CD4-positive, alpha-beta T cell (primary cell): ENCODE measurements at places on chromosomes 2 and 18.

DNA sequence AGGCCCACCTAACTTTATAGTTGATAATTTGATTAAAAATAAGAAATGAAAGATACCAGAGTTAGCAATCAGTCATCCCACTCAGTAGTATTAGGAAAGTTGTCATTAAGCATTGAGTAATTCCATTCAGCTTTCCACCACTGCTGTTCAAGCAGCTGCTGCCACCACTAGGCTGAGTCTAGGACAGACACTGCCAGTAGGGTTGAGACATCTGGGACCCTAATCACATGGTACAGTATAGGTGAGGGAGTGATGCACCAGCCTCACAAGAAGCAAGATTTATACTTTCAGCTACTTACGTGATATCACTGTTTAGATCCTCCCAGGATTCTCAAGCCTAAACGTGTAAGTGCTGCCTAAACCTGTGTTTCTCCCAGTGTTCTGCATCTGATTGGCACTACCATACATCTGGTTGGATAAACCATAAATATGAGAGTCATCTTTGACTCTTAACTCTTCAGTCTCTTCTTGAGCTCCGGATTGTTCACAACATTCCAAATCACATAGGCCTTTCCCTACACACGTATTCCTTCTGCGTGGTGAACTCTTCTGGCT, 3.2 kb downstream of the UBXN4 start:
- DNase-seq = no peak

DNA sequence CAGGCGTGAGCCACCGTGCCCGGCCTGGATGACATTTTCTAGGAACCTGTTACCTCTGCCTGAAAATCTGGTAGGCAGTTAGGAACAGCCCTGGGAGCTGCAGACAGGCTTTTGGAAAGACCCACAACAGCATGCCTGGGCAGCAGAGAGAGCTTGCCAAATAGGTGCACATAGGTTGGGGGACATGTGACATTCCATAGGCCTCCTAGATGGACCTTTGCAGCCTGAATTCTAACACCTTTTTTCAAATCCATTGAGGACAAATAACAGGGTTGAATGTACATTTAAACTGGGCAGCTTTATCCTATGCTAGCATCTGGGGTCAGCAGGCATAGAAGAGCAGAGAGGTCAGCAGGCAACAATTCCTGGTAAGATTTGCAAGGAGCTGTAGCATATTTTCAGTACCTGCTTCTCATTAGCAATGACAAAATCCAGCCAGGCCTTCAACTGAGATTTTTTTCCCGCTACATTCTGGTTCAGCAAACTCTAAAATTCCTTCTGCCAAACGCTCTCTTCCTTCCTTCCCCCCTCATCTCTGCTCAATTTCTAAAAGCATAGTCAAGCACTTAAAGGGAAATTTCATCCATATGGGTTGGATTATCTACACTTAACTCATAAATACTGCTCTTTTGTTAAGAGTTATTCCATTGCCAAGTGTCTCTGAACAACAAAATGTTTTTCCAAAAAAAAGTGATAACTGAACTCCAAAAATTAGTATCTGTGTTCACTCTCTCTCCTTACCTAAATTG, 75.2 kb downstream of the SOWAHC start:
- no peak for DNase-seq

DNA sequence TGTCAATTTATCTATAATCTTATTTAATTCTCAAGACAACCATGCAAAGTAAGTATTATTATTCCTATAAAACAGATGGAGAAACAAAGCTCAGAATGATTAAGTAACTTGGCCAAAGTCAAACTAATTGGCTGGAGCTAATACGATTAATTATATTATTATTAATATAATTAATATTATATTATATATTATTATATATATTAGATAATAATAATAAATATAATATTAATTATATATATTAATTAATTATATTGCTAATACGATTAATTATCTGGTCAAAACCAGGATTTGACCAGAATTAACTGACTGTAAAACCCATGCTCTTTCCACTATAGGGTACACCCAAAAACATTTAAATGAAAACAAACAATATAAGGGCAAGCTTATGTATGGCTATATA, 52.4 kb downstream of the FARSB start:
- no peak for DNase-seq

GRCh38 chr2:217491271-217491670, 511.5 kb downstream of the TNS1 start:
- DNase-seq = no peak

- no peak for DNase-seq
These were observed 204.6 kb downstream of the RND3 start for GRCh38 chr2:150282771-150283371.

GRCh38 chr18:59728816-59729215, 31.6 kb upstream of the CCBE1 start:
- no peak for DNase-seq

DNA sequence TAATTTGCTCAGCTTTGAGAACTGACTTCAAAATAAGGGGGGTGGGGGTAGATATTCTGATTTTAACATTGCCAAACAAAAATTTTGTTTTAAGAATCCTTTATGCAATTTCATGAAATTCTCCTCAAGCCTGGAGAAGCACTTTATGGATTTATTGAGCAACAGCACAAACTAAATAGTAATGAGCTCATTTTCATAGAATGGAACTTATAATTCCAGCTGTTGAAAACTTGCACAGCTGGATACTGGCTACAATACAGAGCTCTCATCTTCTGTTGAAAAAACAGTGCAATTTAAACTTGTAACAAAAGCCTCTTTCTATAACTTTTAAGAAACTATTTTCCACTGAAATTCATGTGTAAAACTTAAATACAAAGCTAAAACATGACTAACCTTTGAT, 137.6 kb upstream of the FN1 start:
- no peak for DNase-seq

GRCh38 chr2:71618327-71619113, 165.2 kb downstream of the DYSF start:
- no peak for DNase-seq
